ENCODE measurements at places on chromosomes 1 and 21.
A peak's percentile ranks its signal among the peaks of the same experiment; 100 is the strongest.

DNA sequence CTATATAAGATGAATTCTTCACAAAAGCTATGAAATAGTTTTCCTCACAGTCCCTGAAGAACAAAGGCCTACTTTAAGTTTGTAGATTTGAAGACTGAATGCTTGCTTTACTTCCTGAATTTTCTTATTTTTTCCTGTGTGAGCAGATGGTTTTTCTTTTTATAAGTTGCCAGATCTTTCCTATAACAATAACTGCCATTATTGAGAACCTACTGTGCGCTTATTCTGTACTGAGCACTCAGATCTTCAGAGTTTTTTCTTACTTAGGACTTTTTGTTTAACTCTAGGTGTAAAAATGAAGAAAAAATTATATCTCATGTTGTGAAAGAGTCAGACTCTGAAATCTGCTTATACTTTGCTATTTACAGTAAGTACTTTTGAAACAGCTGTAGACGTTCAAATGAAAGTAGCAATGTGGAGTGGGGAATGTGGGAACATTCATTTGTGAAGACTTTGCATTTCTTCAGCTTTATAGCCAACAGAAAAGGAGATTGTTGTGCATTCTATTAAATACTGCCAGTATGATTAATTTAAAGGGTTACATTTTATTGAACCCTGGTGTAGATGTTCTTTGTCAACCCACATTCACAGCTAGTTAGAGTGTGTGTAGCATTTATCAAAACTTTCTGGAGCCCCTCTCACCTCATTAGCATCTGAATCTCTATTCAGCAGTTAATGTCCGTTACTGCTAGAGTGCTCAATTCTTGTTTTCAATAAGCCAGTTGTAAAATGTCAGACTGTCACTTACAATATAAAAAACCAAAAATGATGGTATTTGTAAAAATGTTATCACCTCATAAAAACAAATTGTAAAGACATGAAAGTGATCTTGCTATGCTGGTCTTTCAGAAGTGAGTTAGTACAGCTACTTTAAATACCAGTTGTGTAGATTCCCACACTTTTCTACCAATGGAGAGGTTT lies 29.0 kb downstream of the NFIA start:
- DNase-seq, result no peak

- DNase-seq, result no peak
Measured at GRCh38 chr1:36083219-36083618, 675 bp upstream of the TEKT2 start.

- DNase-seq, result peak; percentile 3
Measured at GRCh38 chr1:94240822-94241221, 3.4 kb upstream of the ARHGAP29 start.

DNA sequence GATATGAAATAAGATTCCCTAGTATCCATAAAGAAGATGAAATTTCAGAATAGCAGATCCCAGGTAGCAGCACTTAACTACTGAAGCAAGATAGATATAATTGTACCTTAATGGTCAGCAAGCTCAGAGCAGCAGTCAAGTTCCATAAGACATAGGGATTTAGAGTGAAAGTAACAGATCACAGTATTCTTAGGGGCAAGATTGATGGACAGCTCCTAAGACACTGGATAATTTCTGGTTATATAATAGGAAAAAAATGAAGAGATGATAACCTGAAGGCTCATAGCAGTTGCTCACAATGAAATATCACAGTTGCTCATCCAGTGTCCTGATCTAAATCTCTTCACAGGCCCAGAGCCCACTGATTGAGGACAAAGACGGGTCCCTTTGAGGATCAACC lies 66.0 kb downstream of the SLC30A10 start:
- no peak for DNase-seq

DNA sequence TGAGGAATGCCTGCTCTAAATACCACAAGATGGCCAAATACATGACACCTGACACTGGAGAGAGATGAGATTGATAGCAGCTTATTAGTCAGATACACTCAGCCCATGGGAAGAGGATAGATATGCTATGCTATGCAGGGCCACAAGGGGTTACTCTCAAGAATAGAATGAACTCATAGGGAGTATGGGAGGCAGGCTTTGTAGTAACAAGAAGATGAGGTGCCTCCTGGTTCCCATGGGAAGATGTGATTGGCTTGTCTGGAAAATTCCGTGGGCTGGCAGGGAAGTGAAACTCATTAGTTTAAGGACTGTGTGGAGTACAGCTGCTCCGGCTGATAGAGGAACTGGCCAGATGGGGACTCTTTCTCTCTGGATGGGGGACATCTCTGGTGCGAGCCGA lies 16.5 kb downstream of the CCDC30 start:
- DNase-seq, result no peak

GRCh38 chr1:15684468-15685291 lies 560 bp downstream of the PLEKHM2 start:
- DNase-seq, result no peak

DNA sequence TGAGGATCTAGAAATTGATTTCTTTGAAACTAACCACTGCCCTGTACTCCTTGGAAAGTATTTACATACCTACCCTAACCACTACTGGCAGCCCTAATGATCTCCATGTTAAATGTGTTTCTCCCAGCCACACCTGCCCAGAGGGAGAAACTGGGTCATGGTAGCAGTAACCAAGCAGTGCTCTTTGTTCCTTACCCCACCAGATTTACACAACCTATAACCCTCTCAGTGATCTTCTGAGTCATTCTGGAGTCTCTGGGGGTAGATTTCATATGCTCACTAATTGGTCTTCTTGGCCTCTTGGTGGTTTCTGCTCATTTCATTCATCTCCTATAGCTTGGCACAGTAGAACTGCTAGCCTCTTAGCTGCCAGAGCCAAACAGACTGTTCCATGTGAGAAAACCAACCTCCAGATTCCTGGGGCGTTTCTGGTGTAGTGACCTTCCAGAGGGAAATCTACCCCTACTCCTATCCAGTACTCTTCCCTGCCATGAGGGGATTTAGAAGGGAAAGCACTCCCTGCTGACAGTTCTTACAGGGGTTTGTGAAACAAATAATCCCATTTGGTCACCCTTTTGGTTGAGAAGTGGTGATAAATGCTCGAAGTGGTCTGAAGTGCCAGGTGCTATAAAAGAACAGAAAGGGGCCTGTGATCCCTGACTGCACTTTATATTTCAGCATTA lies 36.2 kb upstream of the LRIG2 start:
- DNase-seq, result no peak

GRCh38 chr1:183996396-183996795 lies 41.1 kb downstream of the COLGALT2 start:
- DNase-seq, result no peak

GRCh38 chr1:31203215-31203614 lies 36.5 kb downstream of the NKAIN1 start:
- no peak for DNase-seq

DNA sequence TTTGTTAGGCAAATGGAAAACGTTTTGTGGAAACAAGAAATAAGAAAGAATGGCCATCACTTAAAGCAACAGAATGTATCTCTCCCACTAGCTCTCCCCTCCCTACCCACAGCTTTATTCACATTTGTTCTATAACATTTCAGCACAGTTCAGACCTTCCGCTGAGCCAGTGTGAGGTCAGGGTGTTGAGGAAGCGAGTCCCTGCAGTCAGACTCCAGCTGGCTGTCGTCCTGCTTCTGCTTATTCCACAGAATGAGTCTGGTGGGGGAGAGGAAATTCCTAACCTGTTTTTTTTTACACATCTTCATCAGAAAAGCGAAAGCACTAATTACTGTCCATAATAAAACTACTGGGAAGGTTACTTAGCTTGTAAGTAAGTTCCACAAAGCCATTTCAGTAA lies 39.0 kb downstream of the MRPL39 start:
- no peak for DNase-seq

GRCh38 chr1:213779228-213779627 lies 208.5 kb upstream of the PROX1 start:
- DNase-seq, result no peak

DNA sequence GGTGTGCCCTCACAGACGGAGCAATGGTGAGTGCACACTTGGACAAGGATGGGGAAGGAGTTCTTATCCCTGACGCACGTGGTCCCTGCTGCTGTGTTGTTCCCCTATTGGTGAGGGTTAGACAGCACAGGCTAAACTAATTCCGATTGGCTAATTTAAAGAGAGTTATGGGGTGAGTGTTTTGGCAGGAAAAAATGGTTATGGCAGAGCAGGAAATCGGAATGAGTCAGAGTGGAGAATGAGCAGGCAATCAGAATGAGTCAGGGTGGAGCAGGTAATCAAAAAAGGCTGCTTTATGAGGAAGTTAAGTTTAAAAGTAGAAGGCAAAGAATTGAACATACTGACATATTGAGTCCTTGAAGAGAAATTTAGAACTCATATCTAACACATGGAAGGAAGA lies 100.5 kb downstream of the NGF start:
- no peak for DNase-seq

DNA sequence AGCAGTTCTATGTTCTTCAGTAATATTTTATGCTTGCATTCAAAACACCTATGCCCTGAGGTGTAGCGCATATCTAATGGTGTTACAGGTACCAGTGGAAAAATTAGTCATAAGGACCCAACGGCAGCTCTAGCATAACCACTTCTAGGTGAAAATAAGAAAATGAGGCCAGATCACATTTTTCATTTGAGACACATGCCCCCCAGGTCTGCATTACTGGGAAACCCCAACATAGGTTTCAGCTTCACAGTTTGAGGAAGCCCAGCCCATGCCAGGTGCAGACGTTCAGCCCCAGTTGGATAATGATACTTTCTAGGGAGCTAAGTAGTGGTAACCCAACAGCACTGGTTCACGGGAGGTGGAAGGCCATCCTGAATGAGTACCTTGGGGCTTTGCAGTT lies 129.8 kb downstream of the CNIH3 start:
- DNase-seq, result no peak

All from NCI-H1092 (cell line).